M059J (cell line): ENCODE measurements at places on chromosomes 3 and 15.
A peak's percentile ranks its signal among the peaks of the same experiment; 100 is the strongest.

GRCh38 chr3:138442433-138442832, 8.0 kb downstream of the ESYT3 start:
- DNase-seq: peak; percentile 90

DNA sequence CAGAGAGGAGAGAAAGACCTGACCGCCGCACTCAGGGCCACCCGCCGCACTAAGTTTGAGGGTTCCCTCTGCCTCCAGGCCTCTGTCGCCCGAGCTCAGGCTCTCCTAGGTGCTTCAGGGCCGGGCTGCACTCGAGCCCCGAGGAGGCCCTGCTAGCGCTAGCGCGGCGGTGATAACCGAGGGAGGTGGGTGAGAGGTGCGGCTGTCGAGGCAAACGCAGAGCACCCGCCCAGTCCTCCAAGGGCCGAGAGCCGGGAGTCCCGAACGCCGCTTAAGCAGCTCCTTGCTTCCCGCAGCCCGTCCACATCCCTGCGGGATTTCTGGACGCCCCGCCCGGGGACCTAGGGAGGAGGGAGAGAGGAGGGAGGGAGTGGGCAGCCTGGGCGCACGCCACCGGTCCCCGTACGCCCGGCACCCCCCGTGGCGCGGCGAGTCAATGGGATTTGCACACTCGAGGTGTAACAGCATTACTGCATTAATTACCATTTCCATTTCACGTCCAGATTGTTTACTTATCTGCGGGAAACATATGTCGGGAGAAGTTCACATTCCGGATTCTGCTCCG, 6.8 kb downstream of the SOX14 start:
- DNase-seq: peak; percentile 13

GRCh38 chr3:122246199-122246598, 62.7 kb downstream of the CASR start:
- peak; percentile 25 for DNase-seq

GRCh38 chr3:60445446-60445845, 805.8 kb downstream of the FHIT start:
- no peak for DNase-seq

- DNase-seq: peak; percentile 30
Measured at GRCh38 chr15:58378241-58379085, 53.3 kb upstream of the LIPC start.

DNA sequence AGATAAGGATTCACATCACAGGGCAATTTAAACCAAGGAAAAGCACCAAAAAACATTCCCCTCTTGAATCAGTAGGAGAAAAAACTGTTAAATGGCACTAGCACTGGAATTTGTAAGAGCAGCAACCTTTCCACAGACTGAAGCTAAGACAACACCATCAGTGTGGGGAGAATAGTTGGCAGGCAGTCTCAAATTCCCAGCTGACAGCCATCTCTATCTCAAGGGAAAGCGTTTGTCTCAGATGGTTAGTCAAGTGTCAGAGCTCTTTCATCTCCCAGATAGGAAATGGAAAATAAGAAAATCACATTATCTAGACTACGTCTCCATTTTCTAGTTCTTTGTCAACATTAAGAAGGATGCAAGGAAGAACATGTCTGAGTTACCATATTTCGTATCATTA, 228.7 kb downstream of the WDR72 start:
- no peak for DNase-seq

DNA sequence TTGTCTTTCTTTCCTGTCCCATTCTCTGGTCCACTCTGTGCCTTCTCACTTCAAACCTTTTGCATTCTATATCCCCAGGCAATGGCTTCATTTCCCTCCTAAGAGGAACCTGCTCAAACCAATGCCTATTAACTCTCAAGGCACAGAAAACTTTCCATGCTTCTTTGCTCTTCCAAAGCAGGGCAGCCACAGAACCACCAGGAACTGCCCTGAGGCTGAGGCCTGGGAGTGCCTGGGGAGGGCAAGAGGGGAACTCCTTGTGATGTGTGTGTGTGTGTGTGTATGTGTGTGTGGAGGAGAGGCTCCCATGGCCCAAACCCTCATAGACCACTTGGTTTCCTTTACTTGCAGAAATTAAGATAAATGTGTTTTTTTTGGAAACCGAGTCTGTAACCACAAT, 14.1 kb upstream of the PGPEP1L start:
- DNase-seq: peak; percentile 12

DNA sequence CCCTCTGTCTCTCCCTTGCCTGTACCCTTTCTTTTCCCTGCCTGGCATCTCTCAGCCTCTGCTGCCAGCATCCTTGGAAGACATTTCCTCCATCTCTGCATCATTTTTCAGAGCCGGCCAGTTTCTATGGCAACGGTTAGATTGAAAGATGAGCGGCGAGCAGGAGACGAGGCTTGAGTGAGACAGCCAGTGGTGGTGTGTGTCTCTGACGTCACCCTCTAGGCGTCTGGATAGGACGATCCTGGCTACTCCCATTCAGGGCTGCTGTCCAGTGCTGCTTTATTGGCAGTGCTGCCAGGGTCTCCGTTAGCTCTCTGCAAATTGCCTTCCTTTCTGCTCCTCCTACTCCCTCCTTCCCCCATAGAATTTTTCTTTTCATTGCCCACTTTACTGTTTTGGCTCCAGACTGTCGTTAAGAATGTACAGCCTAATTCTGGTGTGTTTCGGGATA, 57.9 kb downstream of the TRAK1 start:
- DNase-seq: peak; percentile 63

- peak; percentile 15 for DNase-seq
Measured at GRCh38 chr15:59105854-59106253, 908 bp downstream of the CCNB2 start.

DNA sequence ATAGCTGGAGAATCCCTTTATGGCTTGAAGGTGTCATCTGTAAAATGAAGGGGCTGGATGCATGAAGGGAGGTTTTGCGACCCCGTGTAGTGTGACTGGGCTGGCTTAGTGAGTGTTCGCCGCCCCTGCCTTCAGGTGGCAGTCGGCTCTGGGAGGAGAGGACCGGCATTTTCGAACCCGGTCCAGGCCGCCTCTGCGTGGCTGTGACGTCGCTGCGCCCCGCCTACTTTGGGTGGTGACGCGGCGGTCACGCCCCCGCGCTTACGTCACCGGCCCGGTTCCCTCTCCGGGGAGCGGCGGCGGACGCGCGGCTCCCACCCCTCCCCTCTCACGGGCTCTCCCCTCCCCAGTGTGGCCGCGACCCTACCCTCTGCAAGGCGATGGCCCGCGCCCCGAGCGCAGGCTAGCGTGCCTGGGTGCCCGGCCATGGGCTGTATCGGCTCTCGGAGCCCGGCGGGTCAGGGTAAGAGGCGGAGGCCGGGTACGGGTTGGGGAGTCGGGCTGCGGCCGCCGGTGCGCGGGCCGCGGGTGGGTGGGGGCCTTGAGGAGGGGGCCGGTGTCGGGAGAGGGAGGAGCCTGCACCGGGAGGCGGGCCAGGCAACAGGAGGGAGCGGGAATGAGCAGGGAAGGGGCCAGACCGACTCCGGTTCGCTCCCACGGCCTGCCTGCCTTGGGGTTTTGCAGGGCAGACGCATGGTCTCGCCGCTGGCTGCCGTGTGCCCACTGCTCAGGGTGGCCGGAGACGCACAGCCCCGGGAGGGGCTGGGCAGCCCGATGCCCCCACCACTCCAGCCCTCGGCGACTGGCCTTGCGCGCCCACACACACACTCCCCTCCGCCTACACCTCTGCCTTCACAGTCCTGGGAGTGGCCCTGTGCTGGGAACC, 1.5 kb upstream of the FAM131A start:
- DNase-seq: peak; percentile 73

- no peak for DNase-seq
Measured at GRCh38 chr3:127196002-127196401, 3.1 kb downstream of the PRR23E start.

GRCh38 chr3:32397941-32398340, 6.3 kb downstream of the CMTM7 start:
- DNase-seq: no peak

DNA sequence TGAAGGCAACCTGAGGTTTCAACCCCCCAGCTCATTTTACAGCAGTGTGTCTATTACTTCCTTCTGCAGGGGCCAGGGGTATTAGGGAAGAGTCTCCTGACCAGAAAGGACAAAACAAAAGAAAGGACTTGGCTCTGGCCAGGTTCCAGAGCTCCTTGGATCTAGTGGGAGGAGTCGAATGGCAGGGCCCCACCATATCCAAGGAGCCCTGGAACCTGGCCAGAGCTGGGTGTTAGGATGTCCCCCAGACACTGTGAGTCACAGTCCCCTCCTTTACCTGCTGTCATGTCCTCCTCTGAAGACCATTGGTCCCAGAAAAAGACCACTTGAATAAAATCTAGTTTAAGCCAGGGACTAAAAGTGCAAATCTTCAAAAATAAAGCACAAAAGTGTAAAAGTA, 113.2 kb downstream of the EEFSEC start:
- peak; percentile 41 for DNase-seq

DNA sequence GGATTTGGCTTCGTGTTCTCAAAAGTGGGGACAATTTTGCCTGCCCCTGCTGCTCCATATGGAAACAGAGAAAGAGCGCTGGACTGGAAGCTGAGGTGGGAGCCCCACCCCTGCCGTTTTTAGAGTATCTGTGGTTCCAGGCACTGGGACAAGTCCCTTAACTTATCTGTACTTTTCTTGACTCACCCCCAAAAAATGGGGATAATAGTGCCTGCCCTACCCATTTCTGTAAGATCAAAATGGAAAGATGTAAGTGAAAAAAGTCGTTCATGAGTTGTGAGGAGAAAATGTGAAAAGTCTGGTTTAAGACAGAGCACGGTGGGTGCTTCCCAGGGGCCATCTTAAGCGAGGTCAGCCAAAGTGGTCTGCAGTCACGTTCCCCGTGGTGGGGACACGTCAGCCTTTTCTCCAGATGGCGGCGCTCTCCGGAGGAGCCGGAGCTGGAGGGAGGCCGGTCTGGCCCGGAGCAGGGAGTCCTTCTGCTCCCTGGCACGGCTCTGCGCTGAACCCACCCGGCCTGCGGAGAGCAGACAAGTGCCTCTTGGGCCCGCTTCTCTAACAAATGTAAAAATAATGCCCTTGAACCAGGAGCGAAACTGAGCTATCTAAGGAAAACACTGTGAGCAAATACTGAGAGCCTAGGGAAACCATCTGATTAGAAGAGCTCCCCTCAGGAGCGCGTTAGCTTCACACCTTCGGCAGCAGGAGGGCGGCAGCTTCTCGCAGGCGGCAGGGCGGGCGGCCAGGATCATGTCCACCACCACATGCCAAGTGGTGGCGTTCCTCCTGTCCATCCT, at the start of gene CLDN18:
TSS of gene CLDN18 (plus strand) at position 690 of the 797 bp plus-strand sequence. CDS start at position 751, 61 bp downstream.
- DNase-seq: no peak

GRCh38 chr15:98799461-98800390, 151.4 kb downstream of the IGF1R start:
- DNase-seq: no peak

- peak; percentile 11 for DNase-seq
Measured at GRCh38 chr15:60708684-60709083, 229.7 kb upstream of the ICE2 start.

GRCh38 chr3:139572847-139573672, 33.5 kb upstream of the RBP1 start:
- no peak for DNase-seq

GRCh38 chr3:43691120-43691995, 620 bp downstream of the ABHD5 start:
- peak; percentile 54 for DNase-seq

DNA sequence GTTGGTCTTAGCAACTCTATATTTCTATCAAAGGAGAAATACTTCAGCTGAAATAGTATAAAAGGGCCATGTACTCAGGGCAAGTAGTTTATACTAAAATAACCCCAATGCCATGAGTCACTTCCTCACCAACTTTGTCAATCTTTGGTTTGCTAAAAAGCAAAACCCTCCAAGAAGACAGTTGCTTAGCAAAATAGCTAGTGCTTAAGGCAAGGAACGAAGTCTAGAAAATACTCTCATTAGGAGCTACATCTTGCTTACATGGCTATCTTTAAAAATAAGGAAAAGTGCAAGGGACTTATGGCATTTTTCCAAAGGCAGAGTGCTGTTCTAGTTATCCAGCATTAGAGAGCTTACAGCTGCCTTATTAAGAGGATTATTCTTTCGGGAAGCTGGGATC, 28.4 kb downstream of the P3H2 start:
- DNase-seq: peak; percentile 98

DNA sequence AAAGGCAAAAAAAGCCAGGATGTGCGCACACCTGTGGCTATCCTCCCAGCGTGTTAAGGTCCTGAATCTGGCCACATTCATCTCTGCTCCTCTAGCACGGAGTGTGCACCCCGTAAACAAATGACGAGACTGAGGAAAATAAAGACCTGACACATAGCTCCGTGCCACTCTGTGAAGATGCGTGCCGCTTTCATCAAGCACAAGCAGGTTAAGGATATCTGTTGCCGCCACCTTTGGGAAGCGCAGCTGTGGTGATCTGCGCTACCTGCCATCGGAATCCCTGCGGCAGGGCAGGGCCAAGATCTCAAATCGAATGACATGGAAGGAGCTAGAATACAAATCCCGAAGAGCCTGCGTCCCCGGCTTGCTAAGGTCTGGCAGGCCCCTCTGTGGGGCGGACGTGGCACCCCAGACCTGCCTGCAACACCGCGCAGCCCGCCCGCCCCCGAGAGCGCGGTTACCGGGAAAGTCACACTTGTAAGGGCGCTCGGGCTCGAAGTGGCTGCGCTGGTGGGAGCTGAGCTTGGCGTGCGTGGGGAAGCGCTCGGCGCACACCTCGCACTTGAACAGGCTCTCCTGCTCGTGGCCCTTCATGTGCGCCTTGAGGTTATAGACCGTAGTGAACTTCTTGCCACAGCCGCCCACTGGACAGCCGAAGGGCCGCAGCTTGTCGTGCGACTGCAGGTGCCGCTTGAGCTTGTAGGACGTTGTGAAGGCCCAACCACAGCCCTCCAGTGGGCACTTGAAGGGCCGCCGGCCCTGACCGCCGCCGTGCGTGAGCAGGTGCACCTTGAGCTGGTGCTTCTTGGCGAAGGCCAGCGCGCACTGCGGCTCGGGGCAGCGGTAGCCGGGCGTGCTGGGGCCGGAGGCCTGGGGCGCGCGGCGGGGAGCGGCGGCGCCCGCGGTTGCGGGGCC, 936 bp downstream of the ZXDC start:
- DNase-seq: peak; percentile 55

DNA sequence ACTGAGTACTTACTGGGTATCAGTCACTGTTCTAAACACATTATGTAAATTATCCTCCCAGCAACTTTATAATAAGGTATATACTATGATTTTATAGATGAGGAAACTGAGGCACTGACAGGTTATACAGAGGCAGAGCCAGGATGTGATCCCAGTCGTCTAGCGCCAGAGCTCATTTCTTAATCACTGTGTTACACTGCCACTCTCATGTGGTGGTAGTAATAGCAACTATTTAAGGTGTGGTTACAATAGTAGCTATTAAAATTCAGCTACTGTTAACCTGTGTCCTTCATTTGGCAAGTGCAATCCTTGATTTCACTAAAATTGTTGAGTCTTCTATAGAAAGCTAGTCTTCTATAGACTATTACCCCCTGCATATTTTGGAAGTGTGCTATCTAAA, 43.1 kb upstream of the TRPC1 start:
- DNase-seq: peak; percentile 12

- peak; percentile 64 for DNase-seq
Measured at GRCh38 chr15:89383365-89384175, 48.9 kb upstream of the POLG start.
